ENCODE measurements at places on chromosomes 3 and 15. TPM values are rescaled to one million over a fixed set of nuclear protein-coding genes. Genes with fewer than 3 reads are reported as not detected.
A peak's percentile ranks its signal among the peaks of the same experiment; 100 is the strongest.

DNA sequence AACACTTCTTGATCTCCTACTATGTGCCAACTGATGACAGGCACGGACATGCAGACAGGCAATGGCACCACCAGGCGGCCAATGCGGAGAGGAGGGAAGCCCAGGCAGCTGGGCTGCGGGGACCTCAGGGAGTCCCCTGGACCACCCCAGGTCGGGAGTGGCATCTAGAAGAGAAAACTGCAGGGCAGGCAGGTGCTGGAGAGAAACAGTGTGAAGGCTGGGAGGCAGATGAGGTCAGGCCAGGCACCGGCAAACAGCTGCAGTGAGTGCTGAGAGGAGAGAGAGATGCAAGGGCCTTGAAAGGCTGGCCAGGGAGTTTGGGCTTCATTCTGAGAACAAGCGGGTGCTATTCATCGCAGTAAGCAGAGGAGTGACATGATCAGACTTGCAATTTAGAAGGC lies 29.1 kb downstream of the SLC6A1 start:
- no peak for DNase-seq
- no peaks in the 10 kb centered on the region for H3K4me1 ChIP-seq
- no peak overlapping the region for H3K27ac ChIP-seq

DNA sequence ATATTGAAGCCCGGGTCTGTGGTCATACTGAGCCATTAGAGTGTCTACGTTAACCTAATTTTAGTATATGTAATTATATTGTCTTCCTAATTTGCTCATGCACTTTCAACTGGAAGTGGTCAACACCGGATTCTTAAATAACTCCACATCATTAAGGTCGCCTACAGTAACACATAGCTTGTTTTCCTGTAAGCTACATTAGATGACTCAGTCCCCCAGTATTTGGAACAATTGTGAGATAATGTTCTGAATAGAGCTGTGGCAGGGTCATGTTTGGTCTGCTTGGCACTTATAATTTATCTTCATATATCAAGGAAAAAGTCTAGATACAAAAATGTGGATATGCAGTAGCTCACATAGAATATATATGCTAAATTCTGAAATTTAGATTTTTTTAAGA lies 486.2 kb downstream of the IGSF11 start:
- H3K36me3 ChIP-seq: no peaks in the 10 kb centered on the region
- H3K27ac ChIP-seq: no peak overlapping the region
- H3K4me3 ChIP-seq: no peak overlapping the region
- no peaks in the 10 kb centered on the region for H3K4me1 ChIP-seq

GRCh38 chr3:124250053-124250452 lies 258.1 kb upstream of the ROPN1 start:
- peaks cover 25% of the 10 kb centered on the region for H3K4me1 ChIP-seq
- DNase-seq: no peak
- no peaks in the 10 kb centered on the region for H3K27me3 ChIP-seq
- no peaks in the 10 kb centered on the region for H3K36me3 ChIP-seq
- H3K4me3 ChIP-seq: no peak overlapping the region

DNA sequence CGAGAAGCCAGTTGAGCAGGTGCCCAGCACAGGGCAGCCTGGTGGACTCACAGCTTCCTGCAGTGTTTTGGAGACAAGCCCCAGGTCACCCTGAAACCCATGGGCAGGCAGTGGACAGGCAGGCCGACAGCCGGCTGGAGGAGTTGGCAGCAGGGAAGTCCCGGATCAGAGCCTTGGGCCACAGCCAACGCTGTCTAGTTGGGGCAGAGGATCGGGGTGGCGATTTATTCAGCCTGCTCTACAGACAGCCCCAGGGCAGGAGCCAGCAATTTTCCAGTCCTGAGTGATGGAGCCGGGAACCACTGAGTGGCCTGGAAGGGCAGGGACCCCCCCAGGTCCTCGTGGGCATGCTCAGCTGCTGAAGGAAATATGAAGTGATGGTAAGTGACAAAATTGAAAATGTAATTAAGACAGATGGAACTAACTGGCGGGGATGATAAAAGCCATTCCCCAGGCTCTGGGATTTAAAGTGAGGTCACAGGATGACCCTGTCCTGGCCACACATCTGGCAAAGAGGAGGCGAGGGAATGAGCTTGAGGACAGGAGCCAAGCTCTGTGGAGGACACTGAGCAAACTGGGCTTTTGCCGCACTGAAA lies 34.4 kb upstream of the TBC1D21 start:
- H3K27ac ChIP-seq: no peak overlapping the region
- H3K4me1 ChIP-seq: no peaks in the 10 kb centered on the region
- H3K36me3 ChIP-seq: no peaks in the 10 kb centered on the region
- DNase-seq: peak; percentile 77
- H3K27me3 ChIP-seq: no peaks in the 10 kb centered on the region

GRCh38 chr3:80994767-80995166 lies 766.7 kb downstream of the GBE1 start:
- H3K27ac ChIP-seq: no peak overlapping the region
- no peak overlapping the region for H3K4me3 ChIP-seq
- no peaks in the 10 kb centered on the region for H3K4me1 ChIP-seq
- H3K36me3 ChIP-seq: no peaks in the 10 kb centered on the region

DNA sequence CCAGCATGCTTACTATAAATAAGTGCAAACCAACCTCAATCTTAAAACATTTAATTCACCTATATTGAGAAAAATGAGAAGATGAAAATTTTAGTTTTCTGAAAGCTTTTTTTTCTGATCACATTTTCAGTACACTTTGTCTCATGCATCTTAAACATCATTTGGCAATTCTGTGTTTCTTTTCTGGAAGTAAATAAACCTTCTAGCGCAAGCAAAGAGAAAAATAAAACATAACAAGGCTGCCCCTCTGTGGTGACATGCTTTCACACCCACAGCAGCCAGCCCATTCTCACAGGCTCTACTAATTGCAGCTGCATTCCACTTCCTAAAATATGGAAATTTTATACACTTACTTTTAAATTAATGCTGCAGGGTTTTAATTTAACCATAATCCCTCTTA lies 90.1 kb downstream of the NEK10 start:
- H3K4me1 ChIP-seq: no peaks in the 10 kb centered on the region
- H3K36me3 ChIP-seq: no peaks in the 10 kb centered on the region
- no peak overlapping the region for H3K27ac ChIP-seq
- no peaks in the 10 kb centered on the region for H3K27me3 ChIP-seq
- no peak overlapping the region for H3K4me3 ChIP-seq

GRCh38 chr3:20103731-20104130 lies 63.5 kb downstream of the KAT2B start:
- DNase-seq: no peak
- H3K36me3 ChIP-seq: no peaks in the 10 kb centered on the region
- H3K27me3 ChIP-seq: no peaks in the 10 kb centered on the region
- H3K4me1 ChIP-seq: no peaks in the 10 kb centered on the region
- H3K27ac ChIP-seq: no peak overlapping the region

- H3K27me3 ChIP-seq: no peaks in the 10 kb centered on the region
- DNase-seq: peak; percentile 65
- H3K4me1 ChIP-seq: no peaks in the 10 kb centered on the region
- peak overlapping the region; percentile 64 for H3K27ac ChIP-seq
- no peaks in the 10 kb centered on the region for H3K36me3 ChIP-seq
These were observed 57.5 kb upstream of the TRA2B start for GRCh38 chr3:185995352-185995751.

DNA sequence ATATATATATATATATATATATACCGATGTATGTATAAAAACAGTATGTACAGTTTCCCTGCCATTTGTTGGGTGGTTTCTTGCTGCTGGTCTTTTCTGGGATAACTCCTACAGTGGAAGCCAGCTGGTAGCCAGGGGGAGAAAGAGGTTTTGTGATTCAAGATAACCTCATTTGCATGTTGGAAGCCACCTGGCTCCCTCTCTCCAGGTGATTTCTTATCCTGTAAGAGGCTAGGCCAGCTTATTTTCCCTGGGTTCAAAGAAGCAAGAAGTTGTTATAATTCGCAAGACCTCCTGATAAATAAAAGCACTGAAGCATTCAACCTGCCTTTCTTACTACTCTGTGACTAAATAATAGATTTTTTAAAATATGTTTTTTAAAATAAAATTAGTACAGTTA lies 443.3 kb downstream of the VGLL3 start:
- H3K4me1 ChIP-seq: no peaks in the 10 kb centered on the region
- H3K27ac ChIP-seq: no peak overlapping the region
- no peaks in the 10 kb centered on the region for H3K27me3 ChIP-seq
- no peak for DNase-seq
- H3K36me3 ChIP-seq: no peaks in the 10 kb centered on the region
- H3K4me3 ChIP-seq: no peak overlapping the region

GRCh38 chr15:33680336-33680735 lies 288.0 kb upstream of the CHRM5 start:
- H3K27me3 ChIP-seq: no peaks in the 10 kb centered on the region
- no peak for DNase-seq
- H3K27ac ChIP-seq: no peak overlapping the region
- H3K36me3 ChIP-seq: no peaks in the 10 kb centered on the region

DNA sequence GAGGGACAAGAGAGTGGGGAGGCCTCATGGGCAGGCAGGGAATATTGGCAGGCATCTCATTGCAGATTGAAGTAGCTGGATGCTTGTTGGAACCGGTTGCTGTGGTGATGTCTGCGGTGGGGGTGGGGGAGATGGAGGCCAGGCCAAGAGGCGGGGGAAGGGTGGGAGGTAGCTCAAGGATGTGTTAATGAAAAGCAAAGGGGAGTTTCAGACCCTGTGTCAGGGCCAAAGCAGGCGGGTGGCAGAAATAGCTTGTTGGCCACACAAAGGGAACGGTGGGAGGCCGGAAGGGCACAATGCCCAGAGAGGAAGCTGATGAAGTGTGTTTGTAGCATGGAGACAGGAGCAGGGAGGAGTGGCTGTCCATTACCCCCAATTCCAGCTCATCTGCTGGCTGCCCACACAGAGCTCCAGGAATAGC lies 28.0 kb downstream of the CCDC33 start:
- H3K27me3 ChIP-seq: no peaks in the 10 kb centered on the region
- DNase-seq: no peak
- H3K4me3 ChIP-seq: no peak overlapping the region
- no peaks in the 10 kb centered on the region for H3K36me3 ChIP-seq
- H3K27ac ChIP-seq: no peak overlapping the region
- no peaks in the 10 kb centered on the region for H3K4me1 ChIP-seq

DNA sequence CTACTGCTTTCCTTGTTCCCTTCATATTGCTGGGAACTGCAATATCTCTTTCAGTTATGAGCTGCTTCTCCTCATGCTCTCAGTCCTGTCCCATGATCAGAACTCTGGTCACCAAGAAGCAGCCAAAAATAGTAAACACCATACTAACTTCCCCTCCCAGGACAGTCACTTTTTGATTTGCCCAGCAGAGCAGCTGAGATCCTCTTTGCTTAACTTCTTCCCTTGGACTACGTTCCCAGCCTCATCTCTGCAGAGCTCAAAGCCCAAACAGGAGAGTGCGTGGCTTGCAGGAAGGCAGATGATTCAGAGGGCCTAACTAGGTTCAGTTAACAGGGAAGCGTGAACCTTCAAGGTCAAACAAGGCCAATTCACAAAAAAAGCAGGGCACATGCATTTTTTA lies 153.2 kb downstream of the CTNNB1 start:
- H3K4me1 ChIP-seq: peaks cover 6% of the 10 kb centered on the region
- peak; percentile 37 for DNase-seq
- no peaks in the 10 kb centered on the region for H3K36me3 ChIP-seq
- no peaks in the 10 kb centered on the region for H3K27me3 ChIP-seq
- no peak overlapping the region for H3K4me3 ChIP-seq

DNA sequence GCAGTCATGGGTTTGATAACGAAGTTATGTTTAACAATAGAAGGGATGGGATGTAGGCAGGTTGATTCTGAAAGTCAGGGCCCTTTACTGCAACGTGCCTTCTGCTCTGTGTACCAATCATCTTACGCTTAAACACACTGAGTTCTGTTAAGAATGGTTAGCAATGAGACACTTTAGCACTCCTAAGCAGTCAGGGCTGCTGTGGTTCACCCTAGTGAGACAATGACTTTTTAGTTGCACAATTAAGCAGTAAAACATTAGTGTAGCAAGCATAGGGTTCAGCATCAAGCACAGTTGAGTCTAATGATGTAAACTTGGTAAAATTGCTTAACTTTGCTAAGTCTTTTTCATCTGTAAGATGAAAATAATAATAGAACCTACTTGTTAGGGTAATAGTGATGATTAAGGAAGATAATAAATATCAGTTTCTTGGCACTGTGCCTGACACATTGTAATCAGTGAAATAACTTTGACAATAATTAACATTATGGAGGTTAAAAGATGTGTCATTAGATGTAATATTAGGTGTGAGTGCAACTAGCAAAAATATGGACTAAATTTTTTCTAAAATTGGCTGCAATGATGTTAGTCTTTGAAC lies 484.2 kb upstream of the THBS1 start:
- peaks cover 13% of the 10 kb centered on the region for H3K27me3 ChIP-seq
- no peak overlapping the region for H3K4me3 ChIP-seq
- no peaks in the 10 kb centered on the region for H3K4me1 ChIP-seq
- no peak overlapping the region for H3K27ac ChIP-seq
- DNase-seq: no peak

DNA sequence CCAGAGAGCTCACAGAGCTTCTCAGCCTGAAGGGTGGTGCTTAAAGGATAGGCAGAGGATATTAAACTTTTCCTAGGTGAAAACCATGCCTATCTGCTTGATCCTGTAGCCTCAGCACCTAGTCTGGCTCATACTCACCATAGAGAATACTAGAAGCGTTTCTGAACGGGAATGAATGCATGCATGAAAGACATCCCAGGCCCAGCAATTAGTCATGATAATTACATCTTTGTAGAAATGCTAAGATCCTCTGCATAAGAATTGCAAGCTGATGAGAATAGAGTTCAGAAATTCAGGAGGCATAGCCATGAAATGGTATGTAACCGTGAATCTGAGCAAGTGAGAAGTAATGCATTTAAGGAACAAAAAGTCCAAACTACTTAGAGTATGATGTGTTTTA lies 5.9 kb upstream of the TMEM108 start:
- H3K36me3 ChIP-seq: no peaks in the 10 kb centered on the region
- DNase-seq: no peak
- H3K27me3 ChIP-seq: no peaks in the 10 kb centered on the region
- no peaks in the 10 kb centered on the region for H3K4me1 ChIP-seq

The THRB gene
- polyA plus RNA-seq: 4.8 TPM

The RBP2 gene
- polyA plus RNA-seq: 0.99 TPM

The SV2B gene
- 0.94 TPM for polyA plus RNA-seq

The FANCD2 gene
- 2.5 TPM for polyA plus RNA-seq

The TRIM42 gene
- polyA plus RNA-seq: not detected

The GP5 gene
- not detected for polyA plus RNA-seq

The OTOL1 gene
- not detected for polyA plus RNA-seq

The MBNL1 gene
- polyA plus RNA-seq: 63.8 TPM
